ENCODE measurements at places on chromosomes 2 and 18.
A peak's percentile ranks its signal among the peaks of the same experiment; 100 is the strongest.

- no peak for DNase-seq
Observed at GRCh38 chr2:71798266-71799012, 345.1 kb downstream of the DYSF start.

DNA sequence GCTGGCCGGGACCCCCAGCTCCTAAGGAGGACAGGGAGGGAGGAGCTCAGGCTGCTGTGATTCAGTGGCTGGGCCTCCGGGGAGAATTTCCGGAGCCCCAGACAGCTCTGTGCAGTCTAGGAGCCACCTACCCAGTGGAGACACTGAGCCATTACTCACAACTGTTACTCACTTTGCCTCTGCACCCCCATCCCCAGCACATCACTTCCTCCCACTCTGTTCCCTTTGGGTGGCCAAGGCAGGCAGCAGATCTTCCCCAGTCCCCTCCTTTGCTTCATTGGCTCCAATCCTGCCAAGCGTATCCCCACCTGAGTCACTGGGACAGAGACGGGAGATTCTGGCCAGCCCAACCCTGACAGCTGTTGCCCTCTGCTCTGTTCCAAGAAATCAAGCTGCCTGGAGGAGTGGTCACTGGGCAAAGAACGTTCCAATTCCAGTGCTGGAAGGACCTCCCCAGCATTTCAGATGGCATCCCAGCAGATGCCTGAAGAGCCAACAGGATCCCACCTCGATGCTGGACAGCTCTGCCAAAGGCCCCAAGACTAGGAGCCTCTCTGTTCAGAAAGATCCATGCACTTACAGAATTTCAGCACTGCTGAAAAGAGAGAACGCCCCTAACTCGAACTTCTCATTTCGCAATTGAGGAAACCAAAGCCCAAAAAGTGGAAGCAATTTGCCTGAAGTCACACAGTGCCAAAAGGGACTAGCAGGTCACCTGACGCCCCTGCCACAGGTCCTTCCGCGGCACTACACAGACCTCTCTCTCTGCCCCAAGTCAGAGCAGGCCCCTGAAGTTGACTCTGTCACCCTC is 68.3 kb downstream of the TNS1 start:
- no peak for DNase-seq

DNA sequence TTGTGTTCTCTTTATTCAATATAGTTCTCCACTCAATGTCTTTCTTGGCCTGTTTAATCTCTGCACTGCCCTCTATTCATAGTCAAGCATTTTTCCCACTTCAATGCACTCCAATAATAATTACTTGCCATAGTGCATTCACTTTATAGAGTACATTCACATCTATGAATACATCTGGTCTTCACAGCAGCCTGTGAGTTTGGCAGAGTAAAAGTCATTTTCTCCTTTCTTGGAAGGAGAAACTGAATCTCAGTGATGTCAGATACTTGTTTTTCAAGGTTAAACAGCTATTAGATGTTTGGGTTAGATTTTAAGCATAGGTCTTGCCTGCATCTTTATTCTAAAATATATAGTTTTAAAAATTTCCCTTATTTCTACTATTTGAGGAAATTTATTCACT is 373.2 kb downstream of the TRIB2 start:
- no peak for DNase-seq

DNA sequence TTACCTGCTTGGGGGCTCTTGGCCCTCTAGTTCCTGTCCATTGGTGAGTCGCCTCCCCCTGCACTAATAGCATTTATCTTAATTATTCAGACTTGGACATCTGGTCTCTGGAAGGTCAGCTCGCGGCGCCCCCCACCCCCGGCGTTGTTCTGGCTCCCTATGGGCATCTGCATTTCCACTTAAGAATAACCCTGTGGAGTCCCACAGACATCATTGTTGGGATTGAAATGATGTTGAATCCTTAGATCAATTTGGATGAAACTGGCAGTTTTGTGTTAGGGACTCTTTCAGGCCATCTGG is 313.8 kb upstream of the HS6ST1 start:
- no peak for DNase-seq

GRCh38 chr2:47299555-47299954 is 103.4 kb upstream of the MSH2 start:
- DNase-seq: no peak

DNA sequence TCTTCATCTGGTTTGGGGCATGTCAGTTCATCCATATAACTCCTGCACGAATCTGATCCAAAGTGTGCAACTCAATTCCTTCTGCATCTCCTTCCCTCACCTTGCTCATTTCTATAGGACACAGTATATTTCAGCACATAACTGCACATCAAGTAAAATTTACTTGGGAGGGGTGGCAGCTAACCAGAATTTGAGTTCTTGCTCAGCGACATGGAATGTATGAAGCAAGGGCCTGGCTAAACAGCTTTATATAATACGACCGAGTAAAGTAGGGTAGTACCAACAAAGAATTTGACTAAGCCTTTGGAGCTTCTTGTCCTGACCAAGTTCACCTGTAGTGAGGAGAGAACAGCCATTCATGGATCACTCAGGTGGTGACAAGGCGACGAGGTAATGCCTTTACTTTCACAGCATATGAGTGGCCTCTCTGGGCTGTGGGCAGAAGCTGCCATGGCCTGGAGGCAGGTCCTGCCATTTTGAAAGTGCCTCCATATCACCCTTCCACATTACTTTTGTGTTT is 570.2 kb upstream of the TNP1 start:
- no peak for DNase-seq

DNA sequence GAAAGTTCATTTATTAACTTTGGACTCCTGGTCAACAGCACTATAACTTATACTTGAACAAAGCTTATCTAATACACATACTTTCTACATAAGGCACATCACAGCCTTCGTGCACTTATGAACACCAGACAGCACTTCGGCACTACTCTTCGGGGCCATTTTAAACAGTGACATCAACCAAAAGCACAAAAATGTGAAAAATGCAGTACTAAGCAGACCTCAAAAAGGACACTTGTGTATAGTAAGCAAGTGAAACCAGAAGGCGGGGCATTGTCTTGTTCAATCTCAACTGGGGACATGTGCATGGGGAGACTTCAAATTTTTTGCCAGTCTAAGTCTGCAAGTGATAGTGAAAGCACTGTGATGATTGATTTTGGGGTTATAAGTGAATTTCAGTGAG is 163.0 kb downstream of the NCKAP5 start:
- DNase-seq: no peak

DNA sequence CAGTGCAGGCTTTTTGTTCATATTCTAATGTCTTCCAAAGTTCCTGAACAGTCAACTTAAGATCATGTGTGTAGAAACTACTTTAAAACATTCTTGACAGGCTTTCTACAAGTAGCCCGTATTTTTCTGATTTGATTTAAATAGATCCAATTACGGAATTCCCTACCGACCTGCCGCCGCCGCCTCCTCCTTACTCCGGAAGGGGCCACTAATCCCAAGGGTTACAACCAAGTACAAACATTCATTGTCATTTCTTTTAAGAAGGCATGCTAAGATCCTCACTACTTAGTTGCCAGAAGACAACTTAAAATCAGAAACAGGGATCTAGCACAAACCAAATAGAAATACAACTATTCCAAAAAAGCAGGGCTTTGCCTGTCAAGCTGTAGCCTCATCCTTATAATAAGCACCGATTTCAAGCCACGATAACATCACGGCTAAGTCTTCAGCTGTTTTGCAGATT is 784 bp downstream of the WDR33 start:
- DNase-seq: peak; percentile 7

DNA sequence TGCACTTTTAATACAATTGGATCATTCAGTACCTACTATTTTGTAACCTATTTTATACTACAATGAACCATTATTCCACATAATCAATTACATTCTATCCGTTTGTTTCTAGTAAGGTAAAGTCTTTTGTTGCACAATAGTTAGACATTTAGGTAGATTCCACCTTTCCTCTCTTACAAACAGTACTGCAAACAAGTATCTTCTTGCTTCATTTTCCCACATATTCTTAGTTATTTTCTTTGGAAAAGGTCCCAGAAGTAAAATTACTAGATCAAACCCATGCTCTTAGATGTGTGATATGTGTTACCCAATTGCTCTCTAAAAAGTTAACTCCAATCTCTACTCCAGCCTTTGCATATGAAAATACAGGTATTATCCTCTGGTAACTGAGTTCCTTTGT is 49.6 kb downstream of the SPIRE1 start:
- no peak for DNase-seq

DNA sequence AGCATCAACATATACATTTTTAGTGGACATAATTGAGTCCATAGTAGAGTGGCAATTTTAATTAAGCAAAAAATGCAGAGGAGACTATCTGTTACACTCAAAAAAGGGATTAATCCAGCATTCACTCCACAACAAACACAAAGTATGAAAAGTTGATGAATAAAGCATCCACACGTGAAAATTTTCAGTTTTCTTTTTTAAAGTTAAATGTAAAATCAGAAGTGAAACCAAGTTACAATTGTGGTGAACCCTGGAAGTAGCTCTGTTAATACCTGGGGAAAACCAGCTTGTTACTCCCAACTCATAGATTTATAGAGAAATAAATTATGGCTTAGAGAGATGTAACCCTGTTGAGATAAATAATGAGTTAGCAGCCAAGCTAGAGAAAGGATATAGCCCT is 807.8 kb downstream of the TRIB2 start:
- no peak for DNase-seq

DNA sequence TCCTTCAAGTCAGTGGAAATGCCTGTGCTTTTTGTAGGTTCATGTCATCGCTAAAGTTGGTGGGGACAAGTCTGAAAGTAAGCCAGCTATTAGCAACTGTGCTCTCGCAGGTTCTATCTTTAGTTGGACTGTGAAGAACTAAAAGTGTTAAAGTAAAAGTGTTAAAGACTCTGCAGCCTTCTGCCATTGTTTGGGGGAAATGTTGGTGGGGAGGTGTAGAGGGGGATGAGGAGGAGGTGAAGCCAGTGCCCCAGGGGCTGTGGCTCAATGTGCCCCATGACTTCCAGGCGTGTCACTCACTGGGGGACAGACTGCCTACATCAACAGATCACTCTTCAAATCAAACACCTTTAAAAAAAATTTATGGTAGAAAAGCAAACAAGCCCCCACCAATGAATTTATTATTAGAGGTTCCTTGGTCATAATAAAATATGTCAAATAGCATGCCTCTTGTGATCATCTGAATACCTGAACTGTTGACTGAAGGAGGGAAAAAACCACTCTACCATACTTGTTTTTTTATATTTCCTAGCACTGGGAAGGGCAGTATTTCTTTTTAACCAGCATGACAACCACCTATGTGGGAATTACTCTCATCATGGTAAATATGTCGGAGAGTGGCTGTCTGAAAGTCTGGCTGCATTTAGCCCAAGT is 19.3 kb downstream of the TGFA start:
- DNase-seq: no peak

GRCh38 chr2:204530464-204530805 is 14.8 kb upstream of the PARD3B start:
- DNase-seq: no peak

DNA sequence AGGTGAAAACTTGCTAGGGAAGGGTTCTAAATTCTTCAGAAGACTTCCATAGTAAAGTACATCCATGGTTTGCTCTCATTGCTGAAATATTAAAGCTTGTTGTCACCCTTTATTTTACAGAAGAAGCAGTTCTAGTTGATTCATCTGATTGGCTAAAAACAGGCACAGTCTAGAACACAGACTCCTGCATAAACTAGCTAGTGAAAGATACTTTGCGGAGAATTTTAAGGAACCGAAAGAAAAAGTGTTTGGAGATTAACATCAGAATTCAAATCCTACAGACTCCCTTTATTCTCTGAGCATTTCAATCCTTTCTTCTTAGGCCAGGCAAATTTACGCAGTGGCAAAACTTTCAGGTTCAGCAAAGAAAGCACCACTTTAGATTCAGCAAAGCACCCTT is 1076.5 kb upstream of the ZEB2 start:
- no peak for DNase-seq

DNA sequence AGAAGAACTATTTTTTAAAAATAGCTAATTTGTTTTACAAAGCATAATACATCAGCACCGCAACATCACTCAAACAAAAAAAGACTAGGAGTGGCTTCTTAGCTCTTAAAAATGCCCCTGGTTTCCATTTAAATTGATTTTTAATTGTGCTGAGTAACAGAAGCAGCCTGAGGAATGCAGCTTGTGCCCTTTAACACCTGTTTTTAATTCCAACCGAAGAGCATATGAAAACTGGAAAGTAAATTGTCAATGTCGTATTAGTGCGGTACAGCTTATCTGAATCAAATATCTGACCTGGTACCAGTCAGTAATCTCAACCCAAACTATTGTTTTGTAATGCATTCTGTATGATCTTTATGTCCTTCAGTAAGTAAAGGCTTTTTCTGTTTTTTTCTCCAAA is 13.2 kb upstream of the CD302 start:
- no peak for DNase-seq

All from urinary bladder (tissue), 4 donors.